ENCODE measurements at places on chromosomes 3 and 15. TPM values are rescaled to one million over a fixed set of nuclear protein-coding genes. Genes with fewer than 3 reads are reported as not detected.

DNA sequence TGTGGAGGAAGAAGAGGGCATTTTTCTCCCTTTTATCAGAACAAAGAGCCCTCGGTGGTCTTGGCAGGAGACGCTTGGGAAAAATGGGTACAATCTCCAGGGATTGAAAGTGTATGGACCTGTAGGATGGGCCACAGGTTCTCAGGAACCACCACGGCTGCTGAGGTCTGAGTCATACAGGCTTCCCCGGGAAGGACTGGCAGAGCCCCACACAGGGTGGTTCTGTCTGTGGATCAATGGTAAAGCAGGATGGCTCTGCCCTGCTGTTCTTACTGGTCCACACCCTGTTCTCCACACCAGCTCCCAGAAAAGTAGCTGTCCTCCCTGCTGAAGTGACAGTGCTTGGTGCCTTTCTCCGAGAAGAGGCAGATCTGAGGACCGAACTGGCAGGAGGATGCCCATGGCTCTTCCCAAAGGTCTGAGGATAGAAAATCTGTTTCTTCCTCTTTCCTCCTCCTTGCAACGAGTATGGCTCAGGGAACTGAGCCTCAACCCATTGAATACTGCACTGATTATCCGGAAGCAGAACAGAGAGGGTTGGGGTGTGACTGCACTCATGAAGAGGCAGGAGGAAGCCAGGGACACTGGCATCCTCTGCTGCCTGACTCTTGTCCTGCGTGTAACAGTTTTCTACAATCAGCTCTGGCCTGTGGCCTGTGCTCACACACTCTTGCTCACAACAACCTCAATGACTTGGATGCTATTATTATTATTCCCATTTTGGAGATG is 39.0 kb downstream of the KIF9 start:
- no peak for DNase-seq

- no peak for DNase-seq
These were observed 14.9 kb downstream of the C3orf18 start for GRCh38 chr3:50552598-50552997.

Gene GPR62
- total RNA-seq, result not detected

Gene APOD
- total RNA-seq, result not detected

DNA sequence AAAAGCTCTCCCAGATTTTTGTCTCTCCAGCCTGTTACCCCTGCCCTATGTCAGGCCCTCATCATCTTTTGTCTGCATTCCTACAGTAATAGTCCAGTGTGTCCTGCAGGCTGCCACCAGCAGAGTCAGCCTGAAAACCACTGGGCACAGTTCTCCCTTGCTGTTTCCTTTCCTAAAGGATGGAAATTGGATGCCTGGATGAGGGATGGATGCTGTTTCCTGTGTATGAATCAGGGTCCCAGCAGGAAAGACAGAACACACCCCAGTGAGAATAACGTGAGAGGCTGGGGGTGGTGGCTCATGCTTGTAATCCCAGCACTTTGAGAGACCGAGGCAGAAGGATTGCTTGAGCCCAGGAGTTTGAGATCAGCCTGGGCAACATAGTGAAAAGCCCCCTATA is 3.3 kb upstream of the SNX33 start:
- peak; percentile 43 for DNase-seq
